ENCODE measurements at places on chromosomes 4 and X.

GRCh38 chr4:140904904-140905303, 148.7 kb upstream of the TBC1D9 start:
- no peak for DNase-seq

- no peak for DNase-seq
Observed at GRCh38 chrX:7146703-7147412, 654 bp upstream of the STS start.

- DNase-seq = no peak
Observed at GRCh38 chrX:29145316-29145715, 558.1 kb downstream of the IL1RAPL1 start.

GRCh38 chr4:185358959-185359358, 36.8 kb downstream of the LRP2BP start:
- no peak for DNase-seq

- no peak for DNase-seq
Observed at GRCh38 chrX:40202456-40202855, 104.7 kb upstream of the BCOR start.

DNA sequence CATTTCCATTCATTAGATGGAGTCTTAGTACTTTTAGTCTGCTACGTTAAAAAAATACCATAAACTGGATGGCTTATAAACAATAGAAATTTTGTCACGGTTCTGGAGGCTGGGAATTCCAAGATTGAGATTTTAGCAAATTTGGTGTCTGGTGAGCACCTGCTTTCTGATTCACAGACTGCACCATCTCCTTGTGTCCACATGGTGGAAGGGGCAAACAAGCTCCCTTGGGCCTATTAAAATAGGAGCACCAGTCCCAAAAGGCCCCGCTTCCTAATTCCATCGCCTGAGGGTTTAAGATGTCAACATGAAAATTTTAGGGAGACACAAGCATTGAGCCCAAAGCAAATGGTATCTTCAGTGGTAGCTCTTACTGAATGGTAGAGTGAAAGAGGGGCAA, 120.5 kb upstream of the MAP9 start:
- peak; percentile 66 for DNase-seq

GRCh38 chr4:144648042-144648441, 2.1 kb downstream of the HHIP start:
- no peak for DNase-seq

DNA sequence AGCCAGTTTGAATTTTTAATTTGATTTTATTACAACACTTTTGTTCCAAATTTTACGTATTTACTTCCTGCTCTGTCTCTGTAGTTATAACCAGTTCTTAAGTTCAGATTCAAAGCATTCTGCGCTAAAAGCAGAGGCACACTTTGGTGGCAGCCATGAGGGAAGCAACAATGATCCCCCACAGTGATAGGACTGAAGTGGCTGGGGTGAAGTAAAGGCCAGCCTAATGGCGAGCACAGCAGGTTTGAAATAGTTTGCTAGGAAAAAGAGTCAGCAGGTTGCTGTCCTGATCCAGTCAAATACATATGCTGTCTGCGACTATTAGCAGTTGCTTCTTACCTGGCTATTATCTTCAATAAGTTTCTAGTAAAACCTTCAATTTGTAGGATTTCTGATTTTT, 176.3 kb downstream of the RPA4 start:
- DNase-seq = no peak

- DNase-seq = no peak
Observed at GRCh38 chrX:48785540-48786214, 713 bp upstream of the GATA1 start.

GRCh38 chrX:17456526-17456925, 81.5 kb downstream of the NHS start:
- no peak for DNase-seq

GRCh38 chrX:120236687-120237479, 13.7 kb upstream of the ZBTB33 start:
- no peak for DNase-seq

GRCh38 chr4:171288816-171289432, 524.3 kb upstream of the GALNTL6 start:
- DNase-seq = no peak

GRCh38 chrX:42017971-42018370, 94.6 kb upstream of the CASK start:
- no peak for DNase-seq

GRCh38 chr4:164748375-164748774, 5.6 kb upstream of the SMIM31 start:
- no peak for DNase-seq

DNA sequence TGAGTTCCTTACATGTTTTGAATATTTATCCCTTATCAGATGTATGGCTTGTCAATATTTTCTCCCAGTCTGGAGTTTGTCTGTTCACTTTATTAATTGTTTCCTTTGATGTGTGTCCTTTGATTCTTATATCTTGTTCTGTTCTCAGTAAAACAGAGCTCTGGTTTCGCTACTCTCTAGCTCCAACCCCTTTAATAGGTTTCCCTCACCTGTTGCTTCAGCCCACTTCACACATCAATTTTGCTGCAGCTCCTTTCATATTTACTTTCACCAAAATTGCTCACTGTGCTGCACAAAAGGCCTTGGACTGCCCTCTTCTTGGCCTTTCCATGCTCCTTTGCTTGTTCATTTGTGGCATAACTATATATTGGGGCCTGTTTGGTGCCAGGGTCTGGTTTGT, 85.1 kb downstream of the CFAP299 start:
- DNase-seq = no peak

DNA sequence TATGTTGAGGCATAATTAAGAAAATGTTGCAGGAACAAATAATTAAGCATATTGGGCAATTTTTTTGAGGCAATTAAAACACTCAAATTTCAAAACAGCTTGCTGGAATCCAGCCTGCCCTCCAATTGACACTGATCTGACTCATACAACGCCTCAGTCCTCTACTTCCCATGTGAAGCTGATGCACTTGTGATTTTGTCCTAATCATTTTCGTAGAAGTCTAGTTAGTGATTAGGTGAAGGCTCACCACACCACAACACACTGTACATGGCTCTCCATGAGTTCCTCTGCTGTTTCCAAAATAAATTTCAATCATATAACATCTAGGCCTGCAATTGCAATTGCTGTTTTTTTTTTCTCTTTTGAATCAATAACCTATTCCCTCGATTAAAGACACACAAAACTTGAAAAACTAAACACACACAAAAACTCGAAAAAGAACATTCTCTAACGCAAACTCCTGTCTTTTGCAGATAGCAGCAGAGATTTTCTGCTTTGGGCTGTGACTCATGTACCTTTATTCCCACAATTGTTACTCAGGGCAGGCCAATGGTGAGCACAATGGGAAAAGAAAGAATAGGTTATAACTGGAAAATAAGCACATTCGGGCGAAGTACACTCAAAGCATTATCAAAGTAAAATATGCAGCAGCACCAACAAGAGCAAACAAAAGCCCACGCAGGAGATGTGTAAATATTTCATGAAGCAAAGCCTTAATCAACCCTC, 1.7 kb downstream of the GPRIN3 start:
- DNase-seq = no peak

DNA sequence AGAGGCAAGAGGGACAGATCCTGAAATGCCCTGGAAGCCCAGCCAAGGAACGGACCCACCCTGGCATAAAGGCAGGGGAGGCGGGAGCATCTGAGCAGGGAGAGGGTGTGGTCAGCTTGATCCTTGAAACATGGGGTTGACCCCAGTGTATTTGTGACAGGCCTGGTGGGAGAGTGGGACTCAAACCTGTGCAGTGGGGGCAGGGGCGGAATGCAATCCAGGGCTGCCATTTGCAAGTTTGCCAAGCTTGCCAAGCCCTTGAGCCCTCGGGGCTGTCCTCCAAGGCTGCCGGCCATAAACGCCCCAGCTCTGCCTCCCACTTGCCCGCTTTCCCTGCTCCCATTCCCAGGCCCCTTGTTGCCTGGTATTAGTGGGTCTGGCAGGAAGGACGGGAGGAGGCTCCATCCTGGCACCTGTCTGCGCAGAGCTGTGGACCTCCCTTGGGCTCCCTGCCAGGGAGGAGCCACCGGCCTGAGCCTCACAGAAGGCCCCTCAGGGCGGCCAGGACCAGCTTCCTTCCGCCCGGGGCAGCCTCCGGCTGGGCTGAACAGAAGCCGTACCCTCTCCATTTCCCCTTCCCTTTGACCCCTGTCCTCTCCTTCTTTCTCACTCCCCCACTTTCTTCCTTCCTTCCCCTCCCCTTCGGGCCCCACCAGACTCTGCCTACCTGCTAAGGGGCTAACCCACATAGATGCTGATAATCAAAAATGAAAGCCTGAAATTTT, 661 bp downstream of the S100P start:
- no peak for DNase-seq

DNA sequence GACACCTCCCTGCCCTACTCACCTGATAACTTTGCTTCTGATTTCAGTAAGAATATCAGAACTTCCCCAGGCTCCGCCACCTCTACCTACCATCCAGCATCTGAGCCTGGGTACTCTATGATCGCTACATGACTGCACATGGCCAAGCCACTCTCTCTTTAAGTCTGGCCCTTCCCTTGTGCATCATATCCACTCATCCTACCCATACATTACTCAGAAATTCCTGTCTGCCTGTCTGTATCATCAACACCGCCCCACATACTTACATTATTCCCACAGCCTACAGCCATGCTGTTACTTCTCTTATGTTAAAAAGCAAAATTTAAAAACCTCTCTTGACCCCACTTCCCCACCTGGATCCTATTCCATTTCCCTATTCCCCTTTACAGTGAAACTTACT, 84.7 kb downstream of the SCD5 start:
- DNase-seq = no peak

- DNase-seq = peak; percentile 47
Observed at GRCh38 chr4:5511791-5512190, 196.6 kb downstream of the EVC2 start.

DNA sequence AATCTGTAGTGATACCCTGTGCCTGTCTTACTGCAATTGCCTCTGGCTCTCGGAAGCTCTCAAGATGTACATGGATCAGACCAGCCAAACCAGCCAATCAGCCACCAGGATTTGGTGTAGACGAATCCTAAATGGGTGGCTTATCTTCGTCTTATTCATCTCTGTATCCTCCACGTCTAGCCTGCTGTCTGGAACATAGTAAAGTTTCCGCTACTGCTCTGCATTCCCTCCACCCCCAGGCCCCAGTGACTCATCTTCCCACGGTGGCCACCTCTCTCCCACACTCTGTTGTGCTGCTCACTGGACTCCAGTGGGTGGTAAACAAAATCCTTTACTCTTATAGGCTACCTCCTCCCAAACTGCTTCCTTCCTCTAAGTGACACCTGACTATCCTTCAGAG, 37.8 kb downstream of the SEPTIN6 start:
- no peak for DNase-seq

DNA sequence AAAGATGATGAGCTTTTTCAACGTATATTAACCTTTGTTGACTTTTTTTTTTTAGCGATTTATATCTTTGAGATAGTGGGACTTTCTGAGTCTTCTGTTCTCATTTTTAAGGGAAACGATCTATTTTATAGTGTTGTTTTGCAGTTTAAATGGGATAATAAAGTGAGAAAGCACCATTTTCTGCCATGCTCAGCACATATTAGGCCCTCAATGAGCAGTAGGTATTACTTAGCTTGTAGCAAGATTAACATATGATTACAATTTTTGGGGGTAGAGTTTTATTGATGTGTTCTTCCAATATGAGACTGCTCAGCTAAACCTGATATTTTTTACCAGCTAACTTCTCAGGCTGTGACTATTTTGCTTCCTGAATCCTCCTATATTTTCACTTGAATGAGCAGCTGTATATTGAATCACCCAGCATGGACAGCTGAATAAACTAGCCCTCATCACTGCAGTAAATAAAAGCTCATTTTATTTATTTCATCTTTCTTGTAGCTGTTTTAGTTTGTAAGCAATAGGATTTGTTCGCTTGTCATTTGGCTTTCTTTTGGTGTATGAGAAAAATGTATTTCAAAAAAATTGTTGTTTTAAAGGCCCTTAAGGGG, 43.7 kb downstream of the UGT8 start:
- DNase-seq = no peak

DNA sequence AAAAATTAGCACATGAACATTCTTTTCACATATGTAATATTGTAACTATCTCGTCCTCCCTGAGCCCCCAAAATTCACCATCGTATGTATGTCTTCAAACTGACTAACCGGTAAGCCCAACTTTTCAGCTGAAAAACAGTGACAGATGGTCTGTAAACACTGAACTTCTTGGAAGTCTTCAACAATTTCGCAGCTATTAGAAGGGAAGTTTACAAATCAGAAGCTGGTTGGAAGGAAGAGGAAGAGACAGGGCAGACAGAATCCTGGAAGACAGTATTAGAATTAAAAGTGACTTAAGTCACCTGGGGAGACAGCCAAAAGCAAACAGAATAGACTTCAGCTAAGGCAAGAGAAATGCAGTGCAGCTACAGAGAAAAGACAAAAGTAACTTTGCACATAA, 858.4 kb downstream of the ADGRL3 start:
- no peak for DNase-seq

DNA sequence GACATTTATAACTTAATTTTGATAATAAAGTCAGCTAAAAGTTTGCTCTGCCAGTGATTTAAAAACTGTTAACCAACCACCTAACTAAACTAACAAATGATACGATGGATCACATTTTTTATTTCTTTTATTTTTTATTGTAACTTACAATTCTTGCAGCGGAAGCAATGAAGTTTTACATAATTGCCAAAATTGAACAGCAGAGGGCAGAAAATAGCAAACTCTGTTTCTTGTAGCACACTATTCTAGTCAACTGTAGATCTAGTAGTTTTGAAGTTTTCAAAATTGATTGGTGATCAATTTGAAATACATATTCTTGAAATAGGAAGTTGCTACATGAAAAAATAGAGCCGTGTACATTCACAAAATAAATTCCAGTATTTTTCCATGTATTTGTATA, 2.8 kb upstream of the GRIA2 start:
- no peak for DNase-seq

- DNase-seq = no peak
Observed at GRCh38 chr4:8248091-8248490, 21.5 kb upstream of the HTRA3 start.

DNA sequence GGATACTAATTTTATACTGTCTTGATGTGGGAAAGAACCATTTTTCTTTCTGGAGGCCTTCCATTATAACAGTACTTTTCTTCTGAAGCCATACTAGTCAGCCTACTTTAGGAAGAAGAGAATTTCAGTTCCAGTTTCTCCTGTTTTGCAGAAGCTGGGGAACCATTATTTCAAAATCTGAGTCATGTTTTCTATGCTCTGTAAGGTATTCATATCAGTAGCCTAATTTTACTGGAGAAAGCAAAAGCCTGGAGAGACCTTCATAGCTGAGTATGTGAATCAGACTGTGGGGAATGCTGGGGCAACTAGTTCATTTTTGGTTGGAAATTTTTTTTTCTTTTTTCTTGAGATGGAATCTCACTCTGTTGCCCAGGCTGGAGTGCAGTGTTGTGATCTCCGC, 22.4 kb downstream of the AFF1 start:
- DNase-seq = no peak

DNA sequence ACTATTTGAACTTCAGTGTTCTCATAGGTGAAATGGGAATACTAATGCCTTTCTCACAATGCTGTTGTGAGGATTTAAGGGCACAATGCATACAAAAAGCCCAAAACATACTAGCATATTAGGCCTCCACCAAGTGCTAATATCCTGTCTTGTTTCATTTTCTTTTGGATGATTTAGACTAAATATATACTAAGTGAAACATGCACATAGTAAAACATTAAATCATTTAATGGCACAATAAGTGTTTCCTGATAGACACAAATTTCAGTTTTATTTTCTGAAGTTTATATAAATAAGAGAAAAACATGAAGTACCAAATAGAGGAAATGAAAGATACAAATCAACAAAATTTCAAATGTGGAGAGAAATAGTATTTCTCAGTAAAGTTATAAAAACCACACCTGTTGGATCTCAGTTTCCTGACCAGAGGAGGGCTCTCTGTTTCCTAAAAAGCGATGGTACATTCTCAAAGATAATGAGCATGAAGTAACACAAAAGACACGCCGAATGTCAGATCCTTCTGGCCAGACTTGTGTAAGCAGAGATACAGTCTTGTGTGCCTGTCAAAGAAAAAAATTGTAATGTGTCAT, 25.1 kb downstream of the DDX60 start:
- no peak for DNase-seq

All from esophagus muscularis mucosa (tissue), 4 donors.